Esophagus mucosa (tissue), 1 donor: ENCODE measurements at places on chromosomes 5 and 9. TPM values are rescaled to one million over a fixed set of nuclear protein-coding genes. Genes with fewer than 3 reads are reported as not detected.

PGM5 gene
- total RNA-seq: 4.1 TPM

DBH gene
- not detected for total RNA-seq

FRMPD1 gene
- total RNA-seq: 0.04 TPM

ZCCHC9 gene
- total RNA-seq: 17.1 TPM

DMRT3 gene
- not detected for total RNA-seq

F2RL2 gene
- 0.20 TPM for total RNA-seq

IL3 gene
- not detected for total RNA-seq

ZNF483 gene
- total RNA-seq: 0.36 TPM

YTHDC2 gene
- 17.5 TPM for total RNA-seq

CRHBP gene
- 0.36 TPM for total RNA-seq

TNIP1 gene
- 71.5 TPM for total RNA-seq

CTNND2 gene
- total RNA-seq: not detected

CARD6 gene
- 15.9 TPM for total RNA-seq

AQP7 gene
- total RNA-seq: 1.7 TPM

ANKRD20A1 gene
- total RNA-seq: 5.9 TPM

DDX31 gene
- total RNA-seq: 6.4 TPM

NPR3 gene
- total RNA-seq: 12.6 TPM

FAM193B gene
- total RNA-seq: 31.6 TPM

AK8 gene
- total RNA-seq: 1.7 TPM

ACSL6 gene
- 0.08 TPM for total RNA-seq

EPB41L4B gene
- total RNA-seq: 1.1 TPM

ARL10 gene
- total RNA-seq: 4.2 TPM

IFNA21 gene
- total RNA-seq: not detected

FST gene
- 2.7 TPM for total RNA-seq

EIF4E1B gene
- total RNA-seq: not detected

CFAP90 gene
- total RNA-seq: not detected

LCN1 gene
- not detected for total RNA-seq

BASP1 gene
- 4.9 TPM for total RNA-seq

GMCL2 gene
- total RNA-seq: not detected

RRAGA gene
- 56.1 TPM for total RNA-seq

ARHGEF37 gene
- 23.6 TPM for total RNA-seq

N4BP3 gene
- total RNA-seq: 16.5 TPM

FSD1L gene
- 2.3 TPM for total RNA-seq

ANKRD33B gene
- total RNA-seq: 0.68 TPM

AK3 gene
- 65.6 TPM for total RNA-seq

NEURL1B gene
- total RNA-seq: 12.7 TPM

FCN2 gene
- 0.16 TPM for total RNA-seq

SMC5 gene
- total RNA-seq: 13.3 TPM

EIF4EBP3 gene
- 20.7 TPM for total RNA-seq

SGCD gene
- 0.52 TPM for total RNA-seq

PCDHGA6 gene
- total RNA-seq: 1.2 TPM

RASGRF2 gene
- total RNA-seq: 1.1 TPM
